ENCODE measurements at places on chromosomes 1 and 21. TPM values are rescaled to one million over a fixed set of nuclear protein-coding genes. Genes with fewer than 3 reads are reported as not detected.

Gene S100B
- 1.5 TPM for total RNA-seq

Gene LCE1C
- total RNA-seq, result not detected

Gene OR10Z1
- total RNA-seq, result not detected

Gene ADAM30
- total RNA-seq, result not detected

Gene FCRL4
- not detected for total RNA-seq

Gene ZNF648
- 0.58 TPM for total RNA-seq

Gene GBP1
- not detected for total RNA-seq

Gene SLC1A7
- not detected for total RNA-seq

Gene ITLN2
- 12.8 TPM for total RNA-seq

Gene KRTAP10-9
- not detected for total RNA-seq
